ENCODE measurements at places on chromosomes 3 and 15. TPM values are rescaled to one million over a fixed set of nuclear protein-coding genes. Genes with fewer than 3 reads are reported as not detected.

The IL17RB gene
- 3.7 TPM for total RNA-seq

The LRRN1 gene
- 0.20 TPM for total RNA-seq

The SGO1 gene
- total RNA-seq, result 35.6 TPM

The CGNL1 gene
- not detected for total RNA-seq

The CFAP20DC gene
- total RNA-seq, result 2.0 TPM

The FSTL1 gene
- total RNA-seq, result 0.35 TPM

The ITPKA gene
- 0.35 TPM for total RNA-seq

The IL5RA gene
- total RNA-seq, result not detected

The FAM107A gene
- not detected for total RNA-seq

The POU1F1 gene
- not detected for total RNA-seq

The FILIP1L gene
- total RNA-seq, result 0.44 TPM

The DUOXA2 gene
- not detected for total RNA-seq

The CHST13 gene
- total RNA-seq, result not detected

The IQCF5 gene
- not detected for total RNA-seq

The COMMD4 gene
- total RNA-seq, result 97.4 TPM

The NPAP1 gene
- total RNA-seq, result not detected

The RAB5A gene
- total RNA-seq, result 48.0 TPM

The KCNAB1 gene
- not detected for total RNA-seq

The HMCES gene
- total RNA-seq, result 51.2 TPM

The TAMM41 gene
- 25.8 TPM for total RNA-seq

The IMP3 gene
- total RNA-seq, result 79.1 TPM

The ADAMTS17 gene
- 4.1 TPM for total RNA-seq

The HRH1 gene
- 0.27 TPM for total RNA-seq

The VWA5B2 gene
- total RNA-seq, result not detected

The SQOR gene
- 99.1 TPM for total RNA-seq

The TUSC7 gene
- not detected for total RNA-seq

The DPPA4 gene
- not detected for total RNA-seq

The CFAP92 gene
- total RNA-seq, result 0.10 TPM

The SLC38A3 gene
- not detected for total RNA-seq

The PP2D1 gene
- total RNA-seq, result not detected

The CHD2 gene
- 129 TPM for total RNA-seq

The ARL14 gene
- not detected for total RNA-seq

The CRTAP gene
- total RNA-seq, result 39.3 TPM

The KLHL6 gene
- total RNA-seq, result 41.2 TPM

The SLC9C1 gene
- total RNA-seq, result not detected

The CCR5 gene
- 21.6 TPM for total RNA-seq
